ENCODE measurements at places on chromosomes 3 and 15. TPM values are rescaled to one million over a fixed set of nuclear protein-coding genes. Genes with fewer than 3 reads are reported as not detected.

- DNase-seq, result peak; percentile 95
These were observed 17.7 kb downstream of the EEFSEC start for GRCh38 chr3:128170866-128171516.

DNA sequence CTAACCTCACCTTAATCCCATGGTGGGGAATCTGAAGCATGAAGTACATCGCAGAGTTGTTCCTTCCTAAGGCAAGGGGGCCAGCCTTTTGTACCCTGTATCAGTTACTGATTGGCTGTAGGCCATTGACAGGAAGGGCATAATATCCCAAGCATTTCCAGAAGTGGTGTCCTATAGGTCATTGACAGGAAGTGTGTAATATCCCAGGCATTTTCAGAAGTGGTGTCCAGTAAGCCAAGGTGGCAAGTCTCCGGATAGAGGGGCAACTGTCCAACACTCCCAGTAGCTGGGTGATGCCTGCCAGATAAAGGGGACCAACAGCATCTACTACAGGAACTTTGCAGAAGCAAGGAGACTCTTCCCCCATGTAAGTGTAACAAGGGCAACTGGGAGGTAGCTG lies 52.1 kb upstream of the MYRIP start:
- DNase-seq, result no peak

The GP5 gene
- 0.36 TPM for total RNA-seq

- DNase-seq, result no peak
These were observed 35.1 kb downstream of the USP3 start for GRCh38 chr15:63539521-63539920.

The MED12L gene
- 2.2 TPM for total RNA-seq

The NLGN1 gene
- 7.7 TPM for total RNA-seq

GRCh38 chr3:174358252-174358651 lies 500.9 kb upstream of the NAALADL2 start:
- no peak for DNase-seq

DNA sequence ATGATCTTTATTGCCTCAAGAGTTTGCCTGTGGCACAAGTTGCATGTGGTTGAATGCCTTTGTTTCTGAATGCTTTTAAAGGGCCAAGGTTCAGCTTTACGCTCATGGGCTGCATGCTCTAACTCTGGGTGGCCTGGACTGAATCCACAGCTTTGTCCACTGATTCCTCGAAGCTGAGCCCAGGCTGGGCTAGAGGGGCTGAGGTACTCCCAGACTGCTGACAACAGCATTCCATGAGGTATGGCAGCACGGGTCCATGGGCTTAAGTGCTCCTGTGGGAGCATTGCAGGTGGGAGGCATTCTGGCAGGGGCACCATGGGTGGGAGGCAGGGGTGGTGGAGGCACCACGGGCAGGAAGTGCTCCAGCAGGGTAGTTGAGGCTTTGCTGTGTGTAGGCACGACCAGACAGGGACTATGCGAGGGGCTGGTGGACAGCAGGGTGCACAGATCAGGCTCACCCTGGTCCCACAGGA lies 61.6 kb downstream of the GLCE start:
- DNase-seq, result no peak

- DNase-seq, result no peak
These were observed 69.9 kb upstream of the GATM start for GRCh38 chr15:45448066-45448915.

The IGSF11 gene
- under 0.01 TPM for total RNA-seq

DNA sequence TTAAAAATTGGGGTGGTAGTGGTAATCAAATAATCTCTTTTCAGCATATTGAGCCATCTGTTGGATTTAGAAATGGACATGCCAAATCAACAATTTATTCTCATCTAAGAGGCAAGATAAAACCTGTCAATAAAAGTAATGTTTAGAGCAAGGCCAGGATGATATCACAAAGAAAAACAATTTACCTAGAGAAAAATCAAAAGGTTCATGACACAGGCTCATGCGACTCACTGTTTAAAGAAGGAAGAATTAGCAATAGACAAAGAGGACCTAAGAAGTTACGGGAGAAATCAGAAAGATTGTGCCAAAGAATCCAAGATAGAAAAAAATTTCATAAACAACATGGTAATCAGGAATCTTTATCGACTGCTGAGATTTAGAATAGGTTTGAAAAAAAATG lies 868.5 kb upstream of the GBE1 start:
- DNase-seq, result no peak

DNA sequence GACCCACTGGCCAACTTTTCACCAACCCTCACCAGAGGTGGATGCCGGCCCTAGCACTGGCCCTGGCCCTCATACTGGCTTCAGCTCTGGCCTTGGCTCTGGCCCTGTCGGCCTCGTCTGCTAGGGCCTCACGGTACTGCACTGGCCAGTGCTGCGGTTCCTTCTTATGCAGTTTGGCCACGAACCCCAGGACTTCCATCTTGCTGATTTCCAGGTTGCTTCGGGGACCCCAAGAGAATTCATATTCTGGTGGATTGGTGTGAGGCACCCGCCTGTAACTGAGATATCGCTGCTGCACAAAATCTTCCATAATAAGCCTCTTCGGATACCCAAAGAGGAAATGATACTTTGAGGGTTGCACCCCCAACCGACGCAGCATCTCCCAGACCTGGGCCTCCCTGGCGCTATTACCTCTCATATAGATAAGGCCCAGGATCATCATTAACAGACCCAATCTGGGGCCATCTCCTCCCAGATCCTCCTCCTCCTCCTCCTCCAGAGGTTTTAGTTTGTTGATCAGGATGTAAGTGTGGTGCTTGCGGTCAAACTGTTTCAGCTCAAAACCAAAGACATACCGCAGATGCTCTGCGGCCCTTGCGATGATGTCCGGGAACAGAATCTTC lies 883 bp downstream of the MAGEF1 start:
- no peak for DNase-seq

DNA sequence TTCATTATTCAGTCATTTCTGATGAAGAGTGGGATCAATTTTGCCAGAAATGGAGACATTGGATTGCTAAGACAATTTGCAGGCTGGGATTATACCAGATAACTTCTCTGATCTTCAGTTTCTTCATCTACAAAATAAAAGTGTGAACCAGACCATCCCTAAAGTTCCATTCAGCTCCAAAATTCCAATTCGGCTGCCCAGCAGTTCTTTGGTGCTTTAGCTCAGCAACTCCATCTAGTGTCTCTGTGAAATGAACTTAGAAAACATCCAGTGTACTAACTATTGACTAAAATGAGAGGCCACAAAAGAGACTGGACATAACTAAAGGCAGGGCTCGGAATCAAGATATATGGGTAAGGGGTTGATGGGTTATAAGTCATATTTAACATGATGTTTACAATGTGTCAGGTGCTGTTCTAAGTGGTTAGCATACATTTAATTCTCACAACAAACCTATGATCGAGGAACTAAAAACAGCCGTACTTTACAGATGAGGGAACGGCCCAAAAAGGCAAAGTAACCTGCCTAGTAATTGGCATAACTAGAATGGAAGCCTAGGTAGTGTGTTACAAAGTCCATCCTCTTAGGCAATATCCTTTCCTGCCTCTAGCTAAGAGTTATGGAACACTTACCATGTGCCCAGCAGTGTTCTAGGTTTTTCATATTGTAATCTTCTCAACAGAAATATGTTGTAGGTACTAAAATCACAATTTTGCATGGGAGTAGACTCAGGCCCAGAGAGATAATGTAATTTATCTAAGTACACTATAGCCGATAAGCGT lies 17.0 kb downstream of the THAP10 start:
- peak; percentile 87 for DNase-seq

DNA sequence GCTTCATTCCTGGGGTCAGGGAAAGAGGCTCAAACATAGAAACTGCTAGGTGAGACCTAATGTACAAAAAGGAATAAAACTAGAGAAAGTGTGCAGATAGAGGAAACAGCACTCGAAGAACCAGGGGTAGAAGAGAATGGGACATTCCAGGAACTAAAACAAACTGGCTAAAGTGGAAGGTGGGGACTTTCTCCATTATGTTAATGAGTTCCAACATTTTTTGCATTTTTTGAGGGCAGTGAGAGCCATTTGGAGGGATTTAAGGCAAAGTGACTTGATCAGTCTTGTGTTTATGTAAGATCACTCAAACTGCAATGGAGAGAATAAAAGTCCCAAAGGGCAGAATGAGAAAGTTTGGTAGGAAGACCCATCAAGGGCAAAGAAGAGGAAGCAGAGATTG lies 20.6 kb upstream of the SLC4A7 start:
- DNase-seq, result no peak

DNA sequence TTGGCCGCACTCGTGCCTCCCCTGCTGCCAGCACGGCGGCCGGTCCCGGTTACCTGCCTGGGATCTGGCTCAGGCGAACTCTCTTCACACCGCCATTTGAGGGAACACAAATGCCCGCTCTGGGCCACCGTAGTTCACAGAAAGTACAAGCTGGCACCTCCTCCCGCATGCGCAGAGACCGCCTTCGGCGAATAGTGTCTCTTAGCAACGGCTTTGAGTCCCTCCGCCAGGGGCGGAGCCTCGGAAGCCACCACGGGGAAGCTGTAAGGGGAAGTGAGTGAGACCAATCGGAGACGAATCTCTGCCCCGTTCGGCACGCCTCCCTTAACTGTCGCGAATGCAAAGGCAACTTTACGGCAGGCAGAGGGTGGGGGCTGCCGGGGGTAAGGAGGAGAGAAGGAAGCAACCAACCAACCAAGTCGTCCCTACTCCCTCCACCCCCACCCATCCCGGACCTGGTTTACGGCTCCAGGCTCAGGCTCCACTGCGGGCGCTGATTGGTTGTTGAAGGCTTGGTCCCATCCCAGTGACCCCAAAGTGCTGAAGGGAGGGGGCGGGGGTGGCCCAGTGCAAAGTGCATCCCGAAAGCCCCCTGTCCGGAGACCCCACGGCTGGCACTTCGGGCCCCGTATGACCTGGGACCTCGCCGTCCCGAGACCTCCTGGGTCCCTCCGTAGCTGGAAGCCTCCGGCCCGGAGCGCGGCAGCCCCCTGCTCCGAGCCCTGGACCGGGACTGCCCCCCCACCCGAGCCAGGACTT lies at the start of the genes ASB7 and LINS1:
ASB7 (plus strand) TSS at position 526 of the 759 bp plus-strand sequence. CDS start 9,628 bp downstream, outside the sequence.
LINS1 (minus strand) TSS at position 121 of the 759 bp plus-strand sequence. CDS start 21,342 bp downstream, outside the sequence.
- DNase-seq, result peak; percentile 97

- no peak for DNase-seq
These were observed 40.2 kb upstream of the UBE2E2 start for GRCh38 chr3:23162934-23163333.

GRCh38 chr3:123758081-123758564 lies 126.0 kb downstream of the MYLK start:
- DNase-seq, result peak; percentile 50

The TMOD2 gene
- 9.8 TPM for total RNA-seq

The MAGEF1 gene
- total RNA-seq, result 22.1 TPM

GRCh38 chr15:35657679-35658311 lies 111.8 kb upstream of the DPH6 start:
- DNase-seq, result peak; percentile 96

The RBPMS2 gene
- 0.29 TPM for total RNA-seq

The DOCK3 gene
- 0.36 TPM for total RNA-seq

The SNRPN gene
- total RNA-seq, result 117 TPM

DNA sequence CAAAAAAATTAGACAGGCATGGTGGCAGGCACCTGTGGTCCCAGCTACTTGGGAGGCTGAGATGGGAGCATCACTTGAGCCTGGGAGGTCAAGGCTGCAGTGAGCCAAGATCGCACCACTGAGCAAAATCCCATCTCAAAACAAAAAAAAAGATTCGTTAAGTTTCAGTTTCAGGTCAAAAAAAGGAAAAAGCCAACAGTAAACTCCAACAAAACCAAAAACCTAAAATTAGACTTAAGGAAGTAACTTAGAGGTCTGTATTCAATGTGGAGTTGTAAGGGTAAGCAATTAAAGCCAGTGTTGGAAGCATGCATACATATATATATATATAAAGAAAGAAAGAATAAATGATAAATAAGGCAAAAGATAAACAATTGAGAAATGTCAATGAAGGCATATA lies 11.8 kb downstream of the KPNA1 start:
- no peak for DNase-seq

The FBXO40 gene
- not detected for total RNA-seq

The LRTM1 gene
- total RNA-seq, result not detected

GRCh38 chr3:187210545-187211327 lies 13.4 kb downstream of the RTP1 start:
- DNase-seq, result peak; percentile 93

DNA sequence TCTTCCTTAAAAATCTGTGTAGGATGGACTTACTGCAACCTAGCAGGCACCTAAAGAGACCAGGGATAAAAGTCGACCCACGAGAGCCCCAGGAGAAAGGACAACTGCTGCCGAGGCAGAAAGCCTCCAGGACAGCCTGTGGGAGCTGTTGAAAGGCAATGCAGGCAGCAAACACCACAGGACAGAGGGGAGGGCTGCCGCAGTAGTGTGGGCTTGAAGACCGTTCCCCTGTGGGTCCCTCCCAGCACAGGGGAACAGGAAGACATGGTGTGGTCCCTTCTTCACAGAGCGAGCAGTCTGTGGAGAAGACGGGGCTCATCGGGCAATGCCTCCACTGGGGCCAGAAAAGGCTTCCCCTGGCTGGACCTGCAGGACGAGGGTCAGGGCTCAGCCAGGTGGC lies 58.5 kb upstream of the GATA2 start:
- peak; percentile 27 for DNase-seq

DNA sequence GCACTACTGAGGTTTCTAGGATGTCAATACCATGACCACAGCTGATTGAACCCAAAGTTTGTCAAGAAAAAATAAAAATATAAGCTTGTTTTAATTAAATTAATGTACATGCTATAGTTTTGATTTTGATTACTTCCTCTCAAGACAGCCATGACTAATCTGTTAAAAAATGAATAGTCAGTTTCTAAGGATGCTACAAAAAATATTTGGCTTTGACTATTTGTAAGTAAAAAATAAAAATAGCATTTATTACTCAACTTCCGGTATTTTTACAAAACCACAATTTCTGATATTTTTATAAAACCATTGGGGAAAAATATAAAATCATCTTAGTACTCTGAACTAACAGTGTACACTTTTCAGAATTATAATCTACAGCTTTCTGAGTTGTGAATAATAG lies 12.1 kb upstream of the TEX9 start:
- DNase-seq, result no peak

The SLC51A gene
- not detected for total RNA-seq

DNA sequence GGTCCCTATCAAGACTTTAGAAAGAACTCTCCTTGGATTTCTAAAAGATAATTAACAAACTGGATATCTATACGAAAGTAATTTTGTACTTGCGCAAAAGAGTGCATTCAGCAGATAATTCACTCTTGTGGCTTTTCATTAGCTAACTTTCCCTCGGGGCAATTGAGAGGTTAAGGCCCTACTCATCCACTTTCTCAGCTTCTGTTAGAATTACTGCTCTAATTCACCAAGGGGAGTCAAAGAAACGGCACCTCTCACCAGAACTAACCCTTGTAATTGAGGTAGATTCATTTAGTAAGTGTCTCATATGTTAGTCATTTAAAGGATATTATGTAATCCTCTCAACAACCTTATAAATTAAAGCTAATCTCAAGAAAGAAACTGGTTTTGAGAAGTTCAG lies 22.5 kb upstream of the MB21D2 start:
- no peak for DNase-seq

DNA sequence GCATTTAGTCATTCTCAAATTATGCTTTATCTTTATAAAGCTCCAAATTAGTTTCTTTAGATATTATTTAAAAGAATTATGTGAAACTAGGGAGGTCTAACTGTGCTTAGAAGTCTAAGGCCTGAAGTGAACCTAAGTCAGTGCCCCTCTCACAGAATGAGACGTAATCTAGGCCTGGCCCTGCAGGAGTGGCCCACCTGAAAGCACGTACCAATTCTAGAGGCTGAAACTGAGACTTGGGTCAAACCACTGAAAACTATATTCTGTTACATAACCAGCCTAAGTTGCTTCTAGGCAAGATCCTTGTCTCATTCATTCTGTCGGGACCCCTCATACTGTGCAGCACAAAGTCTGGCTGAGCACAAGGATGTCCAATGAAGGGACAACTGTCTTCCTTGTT lies 143.7 kb downstream of the ISL2 start:
- no peak for DNase-seq

- DNase-seq, result peak; percentile 88
These were observed 2.8 kb downstream of the APOD start for GRCh38 chr3:195580744-195581443.
